Cerebellar nuclear complex (tissue), 1 donor: ENCODE measurements at places on chromosomes 1 and 21.

DNA sequence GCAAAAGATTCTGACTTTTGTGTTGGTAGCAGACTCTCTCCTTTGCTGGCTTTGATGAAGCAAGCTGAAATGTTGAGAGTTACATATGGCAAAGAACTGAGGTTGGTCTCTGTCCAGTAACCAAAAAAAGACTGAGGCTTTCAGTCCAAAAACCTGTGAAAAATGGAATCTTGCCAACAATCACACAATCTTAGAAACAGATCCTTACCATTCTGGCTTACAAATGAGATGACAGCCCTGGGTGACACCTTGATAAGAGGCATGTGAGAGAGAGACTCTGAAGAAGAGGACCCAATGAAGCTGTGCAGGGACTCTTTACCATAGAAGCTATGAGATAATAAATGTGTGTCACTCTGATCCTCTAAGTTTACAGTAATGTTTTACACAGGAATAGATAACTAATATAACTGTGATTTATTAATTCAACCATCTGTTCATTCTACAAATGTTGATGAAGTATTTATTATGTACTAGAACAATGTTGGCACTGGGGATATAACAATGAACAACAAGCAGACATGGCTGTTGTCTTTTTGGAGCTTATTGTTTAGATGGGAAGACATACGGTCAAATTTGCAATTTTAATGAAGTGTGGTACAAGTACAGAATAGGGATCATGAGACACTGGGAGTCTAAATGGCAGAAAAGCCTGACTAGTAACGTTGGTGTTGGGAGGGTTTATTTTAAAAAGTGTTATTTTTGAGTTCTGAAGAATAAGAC, 251.0 kb downstream of the OLFM3 start:
- peak; percentile 93 for DNase-seq

GRCh38 chr1:60311838-60312237, 238.3 kb upstream of the C1orf87 start:
- no peak for DNase-seq

- DNase-seq: no peak
Measured at GRCh38 chr1:67793562-67793961, 39.7 kb downstream of the GNG12 start.

- no peak for DNase-seq
Measured at GRCh38 chr1:228487336-228488124, at the start of gene RNF187. Gene RNF187 (plus strand): TSS chr1:228487382.

GRCh38 chr1:179083533-179083932, 1.7 kb downstream of the TOR3A start:
- DNase-seq: no peak

DNA sequence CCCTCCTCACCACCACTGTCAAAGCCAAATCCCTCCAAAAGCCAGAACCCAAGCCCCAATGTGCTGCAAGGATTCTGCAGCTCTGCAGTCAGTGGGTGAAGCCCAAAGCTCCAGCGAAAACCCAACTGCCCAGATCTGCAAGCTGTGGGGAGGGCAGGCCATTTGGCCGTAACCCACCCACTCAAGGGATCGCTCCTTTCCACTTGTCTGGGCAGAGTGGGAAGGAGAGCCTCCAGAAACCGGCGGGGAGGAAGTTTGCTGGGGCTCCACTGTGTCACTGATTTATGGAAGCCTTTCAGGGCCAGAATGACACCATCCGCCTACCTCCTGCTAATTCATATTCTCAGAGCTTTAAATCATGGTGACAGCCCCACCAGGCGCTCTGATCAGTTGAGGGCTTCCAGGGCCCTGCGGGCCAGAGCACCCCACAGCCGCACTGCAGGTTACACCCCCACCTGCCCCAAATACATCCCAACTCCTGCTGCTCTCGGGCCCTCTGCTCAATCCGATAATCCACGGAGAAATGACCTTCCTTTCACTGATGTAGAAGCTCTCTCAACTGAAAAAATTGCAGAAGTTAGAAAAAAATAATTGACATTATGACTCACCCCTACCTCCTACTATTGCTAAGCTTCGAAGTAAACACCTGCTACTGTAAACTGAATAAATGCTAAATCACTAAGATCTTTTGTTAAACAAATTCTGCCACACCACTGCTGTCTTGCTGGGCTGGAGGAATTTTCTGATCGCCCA, 40.6 kb upstream of the RAB4A start:
- DNase-seq: no peak

- DNase-seq: no peak
Measured at GRCh38 chr1:2441746-2442145, 29.4 kb upstream of the PEX10 start.
